A549 treated with Mapracorat at 1 μM for 4 hours (cell line): ENCODE measurements at places on chromosomes 2 and 18. TPM values are rescaled to one million over a fixed set of nuclear protein-coding genes. Genes with fewer than 3 reads are reported as not detected.

Gene CXCR1
- not detected in 5 replicates for total RNA-seq

Gene FBXO48
- 0.39 to 0.61 TPM (median 0.55 TPM) in 5 replicates for total RNA-seq

Gene SP140
- 0.27 TPM in 1 of 5 replicates, not detected in the others for total RNA-seq

Gene FAM110C
- 0.05 to 0.42 TPM (median 0.17 TPM) in 5 replicates for total RNA-seq

Gene ASB18
- not detected in 5 replicates for total RNA-seq

Gene CNGA3
- 0.06 TPM in 1 of 5 replicates, not detected in the others for total RNA-seq

Gene IL36B
- total RNA-seq = 0.15 to 0.34 TPM (median 0.17 TPM) in 3 of 5 replicates, not detected in the others

Gene DLGAP1
- total RNA-seq = 0.03 TPM in 1 of 5 replicates, not detected in the others

Gene TSGA10
- total RNA-seq = 2.0 to 5.5 TPM (median 4.3 TPM) in 5 replicates
